Effector CD8-positive, alpha-beta T cell (primary cell): ENCODE measurements at places on chromosomes 6 and 20.

- DNase-seq, result no peak
Observed at GRCh38 chr6:42394881-42395620, 56.7 kb downstream of the TRERF1 start.

DNA sequence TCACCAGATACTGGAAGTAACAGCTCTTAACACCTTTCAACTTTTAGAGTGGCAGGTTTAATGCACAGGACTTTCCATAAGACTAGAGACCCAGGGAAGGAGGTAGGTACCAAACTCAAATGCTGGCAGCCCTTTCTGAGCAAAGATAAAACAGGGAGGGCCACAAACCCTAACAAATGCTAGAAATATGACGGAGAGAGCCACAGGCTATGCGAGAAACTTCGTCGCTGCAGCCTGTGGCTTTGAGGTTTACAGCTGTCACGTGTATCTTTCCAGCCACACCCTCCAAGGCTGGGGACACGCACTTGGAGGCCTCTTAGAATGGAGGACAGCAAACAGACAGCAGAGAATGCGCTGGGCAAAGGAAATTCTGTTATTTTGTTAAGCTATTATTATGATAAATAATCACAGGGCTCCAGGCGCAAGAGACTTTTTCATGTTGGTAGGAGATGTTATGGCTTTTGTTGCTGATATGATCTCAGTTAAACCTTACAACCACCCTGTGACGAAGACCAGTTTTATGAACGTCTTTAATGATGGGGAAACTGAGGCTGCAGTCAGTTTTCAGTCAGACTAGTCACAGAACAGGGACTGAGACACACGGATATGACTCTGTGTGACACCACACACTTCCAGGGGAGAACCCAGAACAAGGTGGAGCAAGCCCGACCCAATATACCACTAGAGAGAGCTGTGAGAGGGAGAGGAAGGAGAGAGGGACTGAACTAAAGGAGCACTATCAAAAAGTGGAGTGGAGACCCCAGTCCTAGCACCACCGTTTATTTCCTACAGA lies 2.0 kb downstream of the TRAM2 start:
- peak; percentile 23 for DNase-seq

- no peak for DNase-seq
Observed at GRCh38 chr6:130776287-130776925, 50.8 kb upstream of the SMLR1 start.

DNA sequence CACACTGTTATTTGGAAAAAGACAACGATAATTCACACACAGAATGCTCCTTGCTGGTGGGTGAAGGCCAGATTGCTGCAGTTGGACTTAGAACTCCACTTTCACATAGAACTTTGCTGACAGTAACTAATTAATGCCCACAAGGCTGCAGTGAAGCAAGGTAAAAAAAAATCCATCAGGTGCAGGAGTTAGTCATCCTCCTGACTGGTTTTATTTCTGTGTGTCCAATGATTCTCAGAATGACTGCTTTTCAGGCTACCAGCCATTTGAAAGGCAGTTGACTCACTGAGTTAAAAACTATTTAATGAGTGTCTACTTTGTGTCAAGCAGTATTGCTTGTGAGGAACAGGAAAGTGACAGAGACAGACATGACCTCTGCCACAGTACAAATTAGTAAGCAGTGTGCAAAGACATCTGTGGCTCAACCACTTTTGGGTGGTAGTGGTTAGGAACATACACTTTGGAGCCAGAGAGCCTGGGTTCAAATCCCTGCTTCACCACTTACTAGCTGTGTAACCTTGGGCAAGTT lies 41.9 kb downstream of the ELOVL5 start:
- no peak for DNase-seq

DNA sequence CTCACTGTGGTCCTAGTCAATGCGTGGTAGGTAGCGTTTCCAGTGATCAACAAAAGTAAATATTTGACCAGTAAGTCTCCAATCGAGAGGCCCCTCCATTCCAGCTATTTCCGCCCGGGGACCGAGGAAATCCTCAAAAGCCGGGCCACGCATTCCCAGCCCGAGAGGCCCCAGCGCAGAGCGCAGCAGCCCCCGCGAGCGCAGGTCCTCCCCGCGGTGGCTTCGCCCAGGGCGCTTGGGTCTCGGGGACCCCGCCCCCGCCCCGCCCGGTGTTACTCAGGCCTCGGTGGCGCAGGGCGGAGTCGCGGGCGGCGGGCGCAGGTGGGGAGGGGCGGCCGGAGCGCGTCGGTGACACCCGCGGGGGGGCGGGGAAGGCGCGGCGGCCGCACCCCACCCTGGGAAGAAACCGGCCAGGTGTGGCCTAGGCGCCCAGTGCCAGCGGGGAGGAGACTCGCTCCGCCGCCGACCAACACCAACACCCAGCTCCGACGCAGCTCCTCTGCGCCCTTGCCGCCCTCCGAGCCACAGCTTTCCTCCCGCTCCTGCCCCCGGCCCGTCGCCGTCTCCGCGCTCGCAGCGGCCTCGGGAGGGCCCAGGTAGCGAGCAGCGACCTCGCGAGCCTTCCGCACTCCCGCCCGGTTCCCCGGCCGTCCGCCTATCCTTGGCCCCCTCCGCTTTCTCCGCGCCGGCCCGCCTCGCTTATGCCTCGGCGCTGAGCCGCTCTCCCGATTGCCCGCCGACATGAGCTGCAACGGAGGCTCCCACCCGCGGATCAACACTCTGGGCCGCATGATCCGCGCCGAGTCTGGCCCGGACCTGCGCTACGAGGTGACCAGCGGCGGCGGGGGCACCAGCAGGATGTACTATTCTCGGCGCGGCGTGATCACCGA lies at the start of gene DSP:
Gene DSP (plus strand): TSS at position 497 of the 890 bp plus-strand sequence. CDS start 245 bp downstream, at position 742.
- DNase-seq, result no peak

DNA sequence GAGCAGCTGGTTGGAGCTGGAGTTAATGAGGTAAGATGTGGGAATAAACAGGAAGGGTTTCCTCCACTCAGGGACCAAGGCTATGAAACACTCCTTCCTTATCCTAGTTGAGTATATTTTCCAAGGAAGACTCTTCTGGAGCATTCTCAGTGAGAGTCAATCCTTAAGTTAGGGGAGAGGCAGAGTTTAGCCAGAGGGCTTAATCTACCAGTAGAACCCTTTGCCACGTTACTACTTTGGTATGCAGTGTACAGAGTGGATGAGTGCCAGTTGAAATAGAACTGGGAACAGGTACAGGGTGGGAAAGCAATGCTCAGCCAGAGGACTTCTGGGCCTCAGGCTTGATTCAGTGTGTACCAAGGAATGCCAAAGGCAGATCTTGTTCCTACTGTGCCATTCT lies 114.3 kb downstream of the UBE3D start:
- no peak for DNase-seq

- DNase-seq, result no peak
Observed at GRCh38 chr6:111714416-111715270, 109.0 kb upstream of the TRAF3IP2 start.

GRCh38 chr20:31617432-31618104 lies 12.5 kb downstream of the ID1 start:
- DNase-seq, result no peak

- DNase-seq, result no peak
Observed at GRCh38 chr6:148453906-148454305, 111.3 kb downstream of the SASH1 start.

DNA sequence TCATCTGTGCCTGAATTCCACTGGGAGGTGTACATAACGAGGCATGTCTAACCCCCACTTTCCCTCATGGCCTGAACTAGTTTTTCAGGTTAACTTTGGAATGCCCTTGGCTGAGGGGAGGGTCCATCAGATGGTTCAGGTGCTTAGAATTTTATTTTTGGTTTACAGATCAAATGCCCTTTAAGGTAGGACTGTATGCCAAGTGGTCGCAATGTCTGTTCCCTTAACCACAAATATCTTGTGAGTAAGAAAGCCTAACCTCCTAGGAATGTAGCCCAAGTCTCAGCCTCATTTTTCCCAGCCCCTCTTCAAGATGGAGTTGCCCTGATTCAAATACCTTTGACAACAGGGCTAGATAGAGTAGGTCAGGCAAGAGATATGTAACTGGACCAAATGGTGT lies 78.4 kb downstream of the RNASET2 start:
- no peak for DNase-seq

- DNase-seq, result no peak
Observed at GRCh38 chr6:2977290-2977689, 5.9 kb upstream of the SERPINB6 start.

DNA sequence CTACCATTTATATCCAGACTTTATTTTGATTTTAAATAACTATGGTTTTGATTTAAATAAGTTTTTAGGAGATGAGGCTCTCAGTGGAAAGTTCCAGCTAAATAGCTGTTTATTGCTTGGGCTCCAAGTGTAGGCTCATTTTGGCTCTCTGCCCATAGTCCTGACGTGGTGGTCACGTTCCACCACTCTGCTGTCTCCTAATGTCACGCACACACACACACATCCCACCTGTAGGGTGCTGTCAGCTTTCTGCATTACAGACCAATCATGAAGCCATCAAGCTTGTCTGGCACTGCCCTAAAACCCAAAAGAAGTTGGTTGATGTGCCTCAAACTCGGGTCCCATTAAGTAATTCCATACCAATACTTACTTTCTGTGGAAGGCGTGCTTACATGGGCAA lies 45.4 kb downstream of the PANK2 start:
- no peak for DNase-seq

- no peak for DNase-seq
Observed at GRCh38 chr20:56443654-56444540, 24.5 kb upstream of the RTF2 start.

DNA sequence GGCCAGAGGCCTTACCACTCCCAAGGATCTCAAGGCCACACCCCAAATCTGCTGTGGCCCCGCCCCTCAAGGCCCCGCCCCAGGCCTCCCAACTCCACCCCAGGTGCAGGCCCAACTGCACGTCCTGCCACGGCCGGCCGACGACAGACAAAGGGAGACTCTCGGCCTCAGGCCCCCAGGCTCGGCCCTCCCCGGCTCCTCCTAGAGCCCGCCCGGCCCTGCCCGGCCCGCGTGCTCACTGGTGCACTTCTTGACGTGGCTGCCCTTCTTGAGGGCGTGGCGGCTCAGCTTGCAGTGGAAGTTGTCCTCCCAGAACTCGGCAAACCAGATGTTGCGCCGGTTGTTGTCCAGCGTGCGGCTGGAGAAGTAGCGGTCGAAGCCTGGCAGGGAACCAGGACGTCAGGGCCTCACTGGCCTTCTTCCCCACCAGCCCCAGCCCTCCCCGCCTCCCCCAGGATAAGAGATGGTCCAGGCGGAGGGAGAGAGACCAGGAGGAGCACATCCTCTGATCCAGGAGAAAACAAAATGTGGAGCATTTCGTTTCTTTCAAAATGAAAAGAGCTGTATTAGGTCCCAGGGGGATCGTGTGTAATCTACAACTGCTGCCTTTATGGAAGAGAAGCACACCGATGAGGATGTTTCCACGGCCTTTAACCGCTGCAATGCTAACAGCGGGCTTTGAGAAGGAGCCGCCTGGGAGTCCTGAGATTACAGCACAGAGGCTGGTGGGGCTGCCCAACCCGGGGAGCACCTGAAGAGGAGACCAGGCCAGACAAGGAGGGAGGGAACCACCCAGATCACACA lies 89.4 kb downstream of the GRM4 start:
- no peak for DNase-seq

DNA sequence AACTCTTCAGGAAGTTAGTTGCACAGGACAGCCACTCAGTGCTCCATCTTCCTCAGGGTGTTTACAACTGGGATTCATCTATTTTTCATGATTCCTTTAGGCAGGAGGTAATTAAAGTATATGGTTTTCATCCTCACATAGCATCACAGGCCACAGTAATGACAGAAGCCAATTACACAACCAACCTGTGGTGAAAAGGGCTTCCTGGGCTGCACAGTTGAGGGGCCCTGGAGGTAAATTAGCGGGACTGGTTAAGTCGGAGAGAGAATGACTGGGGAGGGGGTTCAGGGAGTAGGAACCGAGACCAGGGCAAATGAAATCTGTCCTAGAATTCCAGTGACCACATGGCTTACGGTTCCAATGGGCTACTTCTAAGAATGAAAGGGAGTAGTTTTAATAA lies 37.0 kb downstream of the BAK1 start:
- DNase-seq, result no peak

GRCh38 chr20:5214826-5215225 lies 88.0 kb downstream of the CDS2 start:
- DNase-seq, result no peak

DNA sequence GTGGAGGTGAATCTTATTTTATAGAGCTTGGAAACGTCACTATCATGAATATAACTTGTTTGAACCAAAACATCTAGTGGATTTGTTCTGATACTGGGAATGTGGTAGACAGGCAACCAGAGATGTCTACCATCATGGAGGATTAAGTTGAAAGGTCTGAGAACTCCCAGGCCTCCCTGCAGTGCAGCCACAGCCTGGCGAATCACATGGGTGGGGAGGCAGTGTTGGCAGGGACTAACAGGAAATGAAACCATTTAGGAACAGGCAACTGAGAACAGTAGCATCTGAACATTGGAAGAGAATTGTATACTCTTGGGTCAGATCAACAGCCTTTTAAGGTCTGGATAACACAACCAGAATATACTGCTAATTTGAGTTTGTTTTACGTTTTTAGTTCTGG lies 22.3 kb upstream of the CEP162 start:
- DNase-seq, result no peak

DNA sequence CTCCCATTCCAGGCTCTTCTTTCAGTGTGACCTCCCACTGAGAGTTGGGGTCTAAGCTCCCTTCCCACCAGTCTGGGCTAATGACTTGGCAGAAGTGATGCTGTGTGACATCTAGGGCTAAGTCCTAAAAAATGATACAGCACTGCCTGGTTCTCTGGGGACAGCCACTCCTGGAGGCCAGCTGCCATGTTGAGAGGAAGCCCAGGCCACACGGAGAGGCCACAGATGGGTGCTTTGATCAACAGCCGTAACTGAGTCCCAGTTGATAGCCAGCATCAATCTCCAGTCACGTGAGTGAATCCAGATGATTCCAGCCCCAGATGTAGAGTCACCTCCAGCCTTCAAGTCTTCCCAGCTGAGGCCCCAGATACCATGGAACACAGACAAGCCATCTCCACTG lies 13.8 kb downstream of the SUN5 start:
- DNase-seq, result no peak

DNA sequence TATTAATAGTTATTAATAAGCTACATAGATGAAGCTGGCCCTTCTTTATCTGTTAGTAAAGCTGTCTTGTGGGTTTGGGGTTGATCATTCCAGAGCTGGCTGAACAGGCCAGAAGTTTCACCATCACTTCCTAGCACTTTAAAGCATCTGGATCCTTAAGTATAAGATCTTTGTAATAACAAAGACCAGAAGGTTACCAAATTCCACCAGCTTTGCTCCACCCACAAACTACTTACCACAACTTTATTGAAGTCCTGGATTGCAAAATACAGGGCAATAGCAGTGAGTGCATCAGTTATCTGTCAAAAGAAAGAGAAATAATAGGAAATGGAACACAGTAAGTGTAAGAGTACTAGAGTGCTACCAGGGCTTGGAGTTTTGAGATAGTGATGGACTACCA lies 33.0 kb downstream of the PIGU start:
- DNase-seq, result no peak

DNA sequence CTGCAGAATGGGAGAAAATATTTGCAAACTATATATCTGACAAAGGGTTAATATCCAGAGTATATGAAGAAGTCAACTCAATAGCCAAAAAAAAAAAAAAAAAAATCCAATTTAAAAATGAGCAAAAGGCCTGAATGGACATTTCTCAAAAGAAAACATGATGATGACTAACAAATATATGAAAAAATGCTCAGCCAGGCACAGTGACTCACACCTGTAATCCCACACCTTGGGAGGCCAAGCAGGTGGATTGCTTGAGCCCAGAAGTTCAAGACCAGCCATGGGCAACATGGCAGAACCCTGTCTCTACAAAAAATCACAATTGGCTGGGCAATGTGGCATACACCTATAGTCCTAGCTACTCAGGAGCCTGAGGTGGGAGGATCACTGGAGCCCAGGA lies 2.1 kb upstream of the ECHDC1 start:
- DNase-seq, result no peak

- no peak for DNase-seq
Observed at GRCh38 chr20:62238569-62239277, 402 bp downstream of the OSBPL2 start.
